Heart left ventricle (tissue), 16 donors: ENCODE measurements at places on chromosomes 6 and 20.

- DNase-seq: no peak
Measured at GRCh38 chr6:107641071-107641470, 151.2 kb downstream of the SOBP start.

DNA sequence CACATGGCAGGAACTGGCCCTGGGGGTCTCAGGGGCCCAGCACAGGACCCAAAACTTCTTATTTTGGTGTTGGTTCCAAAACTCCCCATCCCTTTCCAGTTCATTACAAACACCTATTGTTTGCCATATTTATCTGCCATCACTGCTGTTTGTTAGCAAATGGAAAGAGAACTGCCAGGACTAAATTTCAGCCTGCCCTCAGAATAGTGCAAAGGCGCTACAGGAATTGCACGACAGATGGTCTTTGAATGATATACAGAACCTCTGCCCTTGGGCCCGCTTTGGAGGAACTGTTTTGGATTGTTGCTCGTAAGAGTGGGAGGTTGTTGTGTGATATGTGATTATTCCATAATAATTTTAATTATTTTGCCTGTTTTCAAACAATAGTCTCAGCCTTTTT is 199.0 kb upstream of the FBXL4 start:
- DNase-seq: no peak

- no peak for DNase-seq
Measured at GRCh38 chr6:31636698-31637596, 15.5 kb downstream of the BAG6 start.

- DNase-seq: no peak
Measured at GRCh38 chr6:170022291-170022722, 268.6 kb downstream of the DLL1 start.
